ENCODE measurements at places on chromosomes 5 and 9.

DNA sequence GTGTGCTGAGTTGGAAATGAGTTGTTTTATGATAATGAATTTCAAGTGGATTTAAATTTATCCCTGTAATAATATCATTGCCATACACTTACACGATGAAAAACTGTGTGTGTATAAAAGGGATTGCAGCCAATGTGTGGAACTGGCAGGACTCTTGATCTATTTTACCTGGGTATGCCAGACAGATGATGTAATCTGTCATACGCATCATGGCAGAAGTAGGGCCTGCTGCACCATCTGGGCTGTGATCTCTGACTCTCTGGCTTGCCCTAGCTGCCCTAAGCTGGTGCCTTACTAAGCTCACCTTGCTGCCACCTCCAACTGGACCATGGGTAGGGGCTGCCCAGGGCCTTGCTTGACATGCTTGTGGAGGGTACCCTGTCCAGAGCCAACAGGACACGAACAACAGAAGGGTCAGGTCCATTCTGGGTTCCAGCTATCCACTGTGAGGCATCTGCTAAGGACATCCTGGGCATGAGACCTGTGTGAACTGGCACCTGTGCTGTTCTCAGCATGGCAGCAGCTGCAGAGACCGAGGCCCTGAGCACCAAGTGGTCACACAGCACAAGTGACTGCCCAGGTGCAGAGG lies 184.2 kb downstream of the FSTL4 start:
- no peak for DNase-seq

GRCh38 chr5:103546858-103547257 lies 15.7 kb downstream of the NUDT12 start:
- no peak for DNase-seq

DNA sequence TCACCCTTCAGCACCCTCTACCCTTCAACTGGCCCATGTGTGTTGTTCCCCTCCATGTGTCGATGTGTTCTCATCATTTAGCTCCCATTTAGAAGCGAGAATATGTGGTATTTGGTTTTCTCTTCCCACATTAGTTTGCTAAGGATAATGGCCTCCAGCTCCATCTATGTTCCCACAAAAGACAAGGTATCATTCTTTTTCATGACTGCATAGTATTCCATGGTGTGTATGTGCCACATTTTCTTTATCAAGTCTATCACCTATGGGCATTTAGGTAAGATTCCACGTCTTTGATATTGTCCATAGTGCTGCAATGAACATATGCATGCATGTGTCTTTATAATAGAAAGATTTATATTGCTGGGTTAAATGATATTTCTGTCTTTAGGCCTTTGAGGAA lies 325.1 kb upstream of the ADAMTS16 start:
- DNase-seq: no peak

DNA sequence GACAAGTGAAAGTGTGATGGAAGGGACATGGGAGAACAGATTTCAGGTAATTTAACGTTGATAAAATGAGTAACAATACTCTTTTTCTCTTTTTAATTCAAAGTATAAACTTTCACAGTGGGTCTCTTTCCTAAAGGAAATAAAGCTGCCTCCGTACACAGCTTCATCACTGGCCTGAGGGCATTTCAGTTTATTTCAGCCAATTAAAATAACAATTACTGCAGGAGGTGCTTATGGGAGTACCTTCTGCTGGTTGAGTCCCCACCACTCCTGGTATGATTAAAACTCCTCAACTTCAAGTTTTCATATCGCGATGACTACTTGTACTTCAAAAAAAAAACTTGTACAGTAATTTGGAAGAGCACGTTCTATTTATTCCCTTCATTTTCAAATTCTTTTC lies 1845.9 kb downstream of the MAT2B start:
- DNase-seq: no peak

- no peak for DNase-seq
Measured at GRCh38 chr5:64451551-64451950, 54.3 kb upstream of the RGS7BP start.

- DNase-seq: no peak
Measured at GRCh38 chr9:112554516-112554915, 67.9 kb downstream of the KIAA1958 start.

DNA sequence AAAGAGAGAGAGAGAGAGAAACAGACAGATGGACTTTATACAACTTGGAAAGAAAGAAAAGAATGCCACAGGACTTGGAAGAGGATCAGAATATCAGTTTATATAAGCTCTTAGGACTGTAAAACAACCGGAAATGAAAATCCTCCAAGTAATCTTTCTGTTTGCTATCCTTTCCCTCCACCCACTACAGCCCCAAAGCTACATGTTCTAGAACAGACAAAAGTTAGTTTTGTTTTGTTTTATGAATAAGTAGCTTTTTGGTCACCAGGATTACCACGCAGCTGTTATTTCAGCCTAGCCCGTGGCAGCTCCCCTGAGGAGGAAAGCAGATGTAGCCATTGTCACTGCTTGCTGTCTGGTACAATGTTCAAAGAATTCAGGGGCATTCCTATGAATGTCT lies 66.6 kb downstream of the SH3TC2 start:
- no peak for DNase-seq

GRCh38 chr9:26058111-26058895 lies 380.1 kb upstream of the TUSC1 start:
- DNase-seq: no peak

GRCh38 chr5:171893290-171893886 lies 107.8 kb downstream of the SMIM23 start:
- DNase-seq: no peak

DNA sequence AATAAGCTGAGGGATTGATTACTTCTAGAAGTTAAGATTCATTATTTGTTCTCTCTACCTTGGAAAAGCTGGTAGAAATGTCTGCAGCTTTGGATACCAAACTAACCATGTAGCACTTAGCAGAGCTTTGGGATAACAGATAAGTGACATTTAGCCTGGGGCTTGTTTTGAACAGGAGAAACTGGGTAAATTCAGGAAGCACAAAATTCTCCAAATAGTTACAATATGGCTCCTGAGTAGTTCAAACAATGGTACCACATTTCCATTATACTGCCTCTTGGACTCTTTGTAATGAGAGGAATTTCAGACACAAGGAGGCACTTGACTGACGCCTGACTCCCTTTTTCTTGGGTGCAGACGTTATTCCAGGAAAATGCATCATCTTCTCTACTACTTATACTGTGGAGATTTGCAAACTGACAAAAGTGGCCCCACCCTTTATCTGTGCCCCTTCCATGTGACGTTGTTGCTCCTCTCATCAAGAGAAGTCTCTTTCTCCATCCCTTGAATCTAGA lies 22.5 kb downstream of the PRUNE2 start:
- no peak for DNase-seq

DNA sequence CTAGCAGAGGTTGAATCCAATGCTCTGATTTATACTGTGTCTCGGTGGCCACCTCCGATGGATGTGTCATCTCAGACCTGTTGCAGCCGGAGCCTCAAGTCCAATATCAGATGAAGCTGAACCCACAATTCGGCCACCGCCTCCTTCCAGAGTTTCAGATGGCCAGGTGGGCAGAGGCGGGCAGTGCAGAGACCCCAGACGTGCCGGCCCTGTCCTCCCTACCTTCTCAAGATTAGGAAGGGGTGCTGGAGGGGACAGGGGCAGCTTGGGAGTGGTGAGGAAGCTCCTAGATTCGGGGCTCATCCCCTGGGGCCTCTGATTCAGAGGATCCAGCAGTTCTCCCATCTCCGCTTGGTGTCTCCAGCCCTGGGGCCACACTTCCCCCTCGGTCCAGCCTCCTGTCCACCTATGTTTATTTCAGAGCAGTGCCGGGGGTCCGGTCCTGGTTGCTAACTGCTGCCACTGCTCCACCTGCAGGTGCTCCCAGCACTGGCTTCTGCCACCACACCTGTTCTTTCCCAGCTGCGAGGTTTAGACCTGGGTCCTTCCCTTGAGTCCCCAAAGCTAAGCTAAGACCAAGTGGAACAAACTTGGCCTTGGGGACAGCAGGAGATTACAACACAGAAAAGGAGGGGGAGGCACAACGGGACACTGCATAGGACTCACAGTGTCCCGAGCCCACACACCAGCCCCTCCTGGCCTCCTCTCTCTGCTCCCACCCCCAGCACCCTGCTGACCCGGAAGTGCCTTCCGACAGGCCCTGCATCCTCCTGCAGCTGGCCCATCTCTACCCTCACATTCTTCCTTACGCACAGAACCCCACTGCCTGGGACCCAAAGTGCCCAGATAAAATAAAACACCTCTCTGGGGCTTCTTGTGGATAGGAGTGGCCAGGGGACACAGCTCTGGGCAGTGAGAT lies 81.6 kb downstream of the NTNG2 start:
- no peak for DNase-seq

- DNase-seq: no peak
Measured at GRCh38 chr5:132081458-132081857, 7.9 kb downstream of the CSF2 start.
